ENCODE measurements at places on chromosomes 1 and 21. TPM values are rescaled to one million over a fixed set of nuclear protein-coding genes. Genes with fewer than 3 reads are reported as not detected.

NVL gene
- 38.8 TPM for total RNA-seq

PIK3C2B gene
- 31.0 TPM for total RNA-seq

OR2T11 gene
- not detected for total RNA-seq

OR2T29 gene
- not detected for total RNA-seq

RLF gene
- 23.8 TPM for total RNA-seq

KCNJ9 gene
- not detected for total RNA-seq

KMO gene
- total RNA-seq: not detected

CCNL2 gene
- total RNA-seq: 104 TPM

S100B gene
- total RNA-seq: not detected

OR2G6 gene
- total RNA-seq: not detected

HES3 gene
- not detected for total RNA-seq

PCP4 gene
- not detected for total RNA-seq

HLX gene
- 0.20 TPM for total RNA-seq

PGLYRP3 gene
- not detected for total RNA-seq

FNDC5 gene
- not detected for total RNA-seq

CDC73 gene
- 62.0 TPM for total RNA-seq

PRKAA2 gene
- not detected for total RNA-seq

TMEM82 gene
- total RNA-seq: not detected

RIPK4 gene
- not detected for total RNA-seq

NTMT2 gene
- not detected for total RNA-seq

FMO2 gene
- total RNA-seq: not detected

ERO1B gene
- 4.1 TPM for total RNA-seq

TAS1R1 gene
- total RNA-seq: 0.08 TPM

CELA3B gene
- not detected for total RNA-seq

VHLL gene
- not detected for total RNA-seq

WLS gene
- total RNA-seq: not detected

KRTAP10-3 gene
- not detected for total RNA-seq
